ENCODE measurements at places on chromosomes 12 and 14.

- DNase-seq: no peak
Measured at GRCh38 chr14:28879573-28879996, 113.0 kb downstream of the FOXG1 start.

DNA sequence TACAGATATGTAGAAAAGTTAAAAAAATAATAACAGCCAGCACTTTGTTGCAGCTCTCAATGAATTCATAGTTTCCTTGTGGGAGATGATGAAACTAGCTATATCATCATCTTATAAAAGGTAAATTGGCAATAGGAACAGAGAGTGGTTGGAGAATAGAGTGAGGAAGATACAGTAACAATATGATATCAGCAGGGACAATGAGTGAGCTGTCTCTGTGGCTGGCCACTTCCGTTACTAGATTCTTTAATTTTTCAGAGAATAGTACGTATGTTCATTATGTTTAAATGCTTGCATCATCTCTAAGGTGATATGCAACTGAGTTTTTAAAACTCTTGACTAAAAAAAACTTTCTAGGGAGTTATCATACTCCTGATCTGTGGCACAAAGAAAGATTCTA, 1006.2 kb upstream of the FLRT2 start:
- no peak for DNase-seq

DNA sequence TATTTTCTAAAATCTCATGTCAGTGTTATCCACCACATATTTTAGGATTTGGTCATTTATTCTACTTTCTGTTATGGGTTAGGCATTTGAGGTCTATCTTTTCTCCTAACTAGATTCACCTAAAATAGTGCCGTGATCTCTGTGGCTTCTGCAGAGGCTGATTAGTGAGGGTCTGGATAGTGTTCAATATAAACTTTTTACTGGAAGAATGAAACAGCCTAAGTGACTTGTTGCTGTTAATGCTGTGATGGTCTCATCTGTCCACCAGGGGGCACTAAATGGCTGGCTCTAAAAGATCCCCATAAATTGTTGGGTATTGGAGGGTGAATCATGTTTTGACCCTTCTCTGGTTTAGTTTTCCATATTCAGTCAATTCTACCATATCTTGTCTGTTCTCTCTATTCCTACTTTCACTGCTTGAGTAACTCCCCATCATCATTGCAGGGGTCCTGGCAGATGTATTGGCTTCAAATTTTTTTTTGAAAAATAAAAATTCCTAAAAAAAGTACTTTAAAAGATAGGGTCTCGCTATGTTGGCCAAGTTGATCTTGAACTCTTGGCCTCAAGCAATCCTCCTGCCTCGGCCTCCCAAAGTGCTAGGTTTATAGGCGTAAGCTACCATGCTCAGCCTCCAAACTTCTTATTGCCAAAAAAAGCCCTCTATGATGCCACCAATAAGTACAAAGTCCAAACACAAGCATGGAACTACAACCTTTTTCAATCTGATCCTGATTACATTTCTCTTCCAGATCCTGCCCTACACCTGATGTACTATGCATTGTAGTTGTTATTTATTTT, 6.9 kb downstream of the PABPN1 start:
- DNase-seq: peak; percentile 62

DNA sequence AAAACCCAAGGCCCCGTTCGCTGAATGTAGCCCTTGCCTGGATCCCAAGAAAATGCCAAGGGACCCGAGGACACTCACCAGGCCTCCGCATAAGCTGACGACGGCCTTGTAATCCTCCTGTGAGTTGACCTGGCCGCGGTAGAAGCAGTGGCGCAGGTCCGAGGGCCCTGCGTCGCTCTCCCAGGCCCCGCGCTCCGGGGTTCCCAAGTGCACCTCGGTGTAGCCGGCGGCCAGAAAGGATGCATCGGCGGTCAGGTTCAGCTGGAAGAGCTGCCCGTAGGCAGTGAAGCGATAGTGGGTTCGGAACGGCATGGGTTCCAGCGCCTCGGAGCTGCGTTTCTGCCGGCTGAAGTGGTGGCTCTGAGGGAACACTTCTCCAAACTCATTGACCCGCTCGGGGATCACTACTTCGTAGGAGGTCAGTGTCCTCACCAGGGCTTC, 1.2 kb downstream of the ADAMTS20 start:
- no peak for DNase-seq

GRCh38 chr12:95852133-95852532, 6.6 kb upstream of the SNRPF start:
- no peak for DNase-seq
